ENCODE measurements at places on chromosomes 6 and 20. TPM values are rescaled to one million over a fixed set of nuclear protein-coding genes. Genes with fewer than 3 reads are reported as not detected.

Gene MCM8
- 3.6 TPM for total RNA-seq

Gene LRRC1
- 13.2 TPM for total RNA-seq

Gene BTN1A1
- not detected for total RNA-seq

Gene BPIFB1
- not detected for total RNA-seq

Gene NECAB3
- total RNA-seq, result 41.8 TPM

Gene GTSF1L
- not detected for total RNA-seq

Gene CST4
- total RNA-seq, result not detected

Gene AIF1
- total RNA-seq, result 2.3 TPM

Gene PPIL6
- 3.1 TPM for total RNA-seq

Gene CALHM6
- 2.3 TPM for total RNA-seq

Gene MAP1LC3A
- total RNA-seq, result 37.6 TPM

Gene PPDPF
- total RNA-seq, result 106 TPM

Gene MAS1
- total RNA-seq, result not detected

Gene C6orf52
- not detected for total RNA-seq

Gene PTPRK
- total RNA-seq, result 121 TPM

Gene SEC23B
- 29.0 TPM for total RNA-seq

Gene MRPS26
- 29.0 TPM for total RNA-seq
